MCF 10A (cell line): ENCODE measurements at places on chromosomes 16 and 17.
A peak's percentile ranks its signal among the peaks of the same experiment; 100 is the strongest.

DNA sequence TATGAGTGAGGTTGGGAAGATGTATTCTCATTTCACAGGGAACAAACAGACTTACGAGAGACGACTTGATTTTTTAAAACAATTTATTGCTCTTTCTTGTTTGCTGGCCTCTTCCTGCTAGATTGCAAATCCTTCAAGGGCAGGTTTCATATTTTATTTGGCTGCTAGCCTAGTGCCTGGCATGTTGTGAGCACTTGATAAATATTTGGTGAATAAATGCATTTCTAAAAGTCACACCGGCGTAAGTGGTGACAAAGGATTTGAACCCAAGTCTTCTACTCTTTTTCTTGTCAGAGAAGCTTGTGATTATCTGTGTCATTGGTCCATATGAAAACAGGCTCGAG is 1.4 kb downstream of the WWP2 start:
- DNase-seq: no peak

GRCh38 chr16:47970291-47970931 is 185.4 kb downstream of the ABCC12 start:
- DNase-seq: peak; percentile 78

GRCh38 chr16:50354629-50355456 is 13.9 kb downstream of the BRD7 start:
- DNase-seq: no peak

DNA sequence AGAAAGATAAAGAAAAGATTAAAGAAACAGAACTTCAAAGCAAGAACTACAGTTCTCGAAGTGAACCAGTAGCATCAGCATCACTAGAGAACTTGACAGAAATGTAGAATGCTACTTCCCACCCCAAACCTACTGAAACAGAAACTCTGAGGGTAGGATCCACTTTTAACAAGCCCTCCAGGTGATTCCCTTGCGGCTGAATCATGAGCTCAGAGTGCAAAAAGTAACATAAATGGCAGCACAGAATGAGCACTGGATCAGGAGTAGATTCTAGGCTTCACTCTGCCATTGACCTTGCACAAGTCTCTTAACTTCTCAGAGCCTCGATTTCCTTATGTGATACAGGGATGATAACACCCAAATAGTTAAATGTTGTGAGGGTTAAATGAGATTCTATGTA is 5.8 kb downstream of the TOM1L2 start:
- DNase-seq: no peak

DNA sequence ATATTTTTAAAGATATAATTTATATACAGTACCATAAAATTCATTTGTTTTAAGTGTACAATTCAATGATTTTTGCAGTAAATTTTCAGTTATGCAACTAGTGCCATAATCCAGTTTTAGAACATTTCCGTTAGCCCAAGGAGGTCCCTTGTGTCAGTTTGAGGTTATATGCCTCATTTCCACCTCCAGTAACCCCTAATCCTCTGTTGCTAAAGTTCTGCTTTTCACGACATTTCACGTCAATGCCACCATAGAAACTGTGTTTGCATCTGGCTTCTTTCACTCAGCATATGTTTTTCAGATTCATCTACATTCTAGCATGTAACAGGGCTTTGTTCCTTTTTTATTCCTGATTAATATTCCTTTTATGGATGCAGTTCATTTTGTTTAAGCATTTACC is 42.4 kb upstream of the NUDT7 start:
- DNase-seq: no peak

DNA sequence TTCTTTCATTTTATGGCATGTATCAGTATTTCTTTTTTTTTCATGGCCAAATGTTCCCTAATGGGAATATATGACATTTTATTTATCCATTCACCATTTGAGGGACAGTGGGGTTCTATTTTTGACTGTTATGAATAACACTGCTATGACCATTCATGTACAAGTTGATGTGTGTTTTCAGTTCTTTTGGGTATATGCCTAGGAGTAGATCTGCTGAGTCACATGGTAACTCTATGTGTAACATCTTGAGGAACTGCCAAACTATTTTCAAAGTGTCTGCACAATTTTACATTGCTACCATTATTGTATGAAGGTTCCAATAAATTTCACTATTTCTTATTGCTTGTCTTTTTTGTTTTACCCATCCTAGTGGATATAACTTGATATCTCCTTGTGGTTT is 223.0 kb downstream of the TANC2 start:
- DNase-seq: peak; percentile 59

GRCh38 chr16:57669476-57670162 is 1.5 kb downstream of the ADGRG3 start:
- no peak for DNase-seq

- DNase-seq: no peak
These were observed 4.4 kb downstream of the CDK5RAP3 start for GRCh38 chr17:47975189-47975822.

GRCh38 chr17:75843577-75844529 is at the start of gene UNC13D:
Gene UNC13D, minus strand, starts transcription at chr17:75844404. Its CDS starts 67 bp downstream, at chr17:75844337.
- peak; percentile 60 for DNase-seq

DNA sequence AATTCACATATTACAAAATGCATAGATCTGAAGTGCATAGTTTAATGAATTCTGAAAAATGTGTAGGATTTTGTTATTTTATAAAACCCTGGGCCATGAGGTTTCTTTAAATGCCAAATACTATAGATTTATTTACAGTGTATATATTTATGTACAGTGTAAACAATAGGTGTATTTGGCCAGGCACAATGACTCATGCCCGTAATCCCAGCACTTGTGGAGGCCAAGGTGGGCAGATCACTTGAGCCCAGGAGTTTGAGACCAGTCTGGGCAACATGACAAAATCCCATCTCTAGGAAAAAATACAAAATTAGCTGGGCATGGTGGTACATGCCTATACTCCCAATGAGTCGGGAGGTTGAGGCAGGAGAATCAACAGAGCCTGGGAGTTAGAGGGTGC is 249.4 kb downstream of the PRKCA start:
- DNase-seq: no peak

- no peak for DNase-seq
These were observed 26.1 kb upstream of the JPT2 start for GRCh38 chr16:1651974-1652312.

DNA sequence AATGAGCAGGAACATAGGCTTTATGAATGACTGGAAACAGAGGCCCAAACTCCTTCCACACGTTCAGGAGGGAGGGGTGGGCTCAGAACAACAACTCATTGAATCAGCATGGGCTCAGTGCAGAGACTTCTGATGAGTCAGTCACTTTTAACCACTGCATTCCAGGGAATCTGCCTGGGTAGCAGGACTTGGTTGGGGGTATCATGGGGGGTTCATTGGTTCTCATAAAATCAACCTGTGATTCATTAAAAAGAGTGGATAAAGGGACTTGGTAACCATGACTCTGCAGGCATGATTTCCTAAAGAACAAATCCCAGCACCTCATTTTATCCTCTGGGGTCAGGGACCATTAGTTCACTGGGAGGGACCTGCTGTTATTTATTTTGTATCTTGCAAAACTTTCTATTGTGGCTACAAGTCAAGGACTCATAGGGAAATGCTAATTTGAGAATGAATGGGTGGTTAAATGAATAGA is 13.8 kb downstream of the ITGB3 start:
- peak; percentile 41 for DNase-seq

- DNase-seq: no peak
These were observed 981 bp downstream of the BEAN1 start for GRCh38 chr16:66427871-66428681.

DNA sequence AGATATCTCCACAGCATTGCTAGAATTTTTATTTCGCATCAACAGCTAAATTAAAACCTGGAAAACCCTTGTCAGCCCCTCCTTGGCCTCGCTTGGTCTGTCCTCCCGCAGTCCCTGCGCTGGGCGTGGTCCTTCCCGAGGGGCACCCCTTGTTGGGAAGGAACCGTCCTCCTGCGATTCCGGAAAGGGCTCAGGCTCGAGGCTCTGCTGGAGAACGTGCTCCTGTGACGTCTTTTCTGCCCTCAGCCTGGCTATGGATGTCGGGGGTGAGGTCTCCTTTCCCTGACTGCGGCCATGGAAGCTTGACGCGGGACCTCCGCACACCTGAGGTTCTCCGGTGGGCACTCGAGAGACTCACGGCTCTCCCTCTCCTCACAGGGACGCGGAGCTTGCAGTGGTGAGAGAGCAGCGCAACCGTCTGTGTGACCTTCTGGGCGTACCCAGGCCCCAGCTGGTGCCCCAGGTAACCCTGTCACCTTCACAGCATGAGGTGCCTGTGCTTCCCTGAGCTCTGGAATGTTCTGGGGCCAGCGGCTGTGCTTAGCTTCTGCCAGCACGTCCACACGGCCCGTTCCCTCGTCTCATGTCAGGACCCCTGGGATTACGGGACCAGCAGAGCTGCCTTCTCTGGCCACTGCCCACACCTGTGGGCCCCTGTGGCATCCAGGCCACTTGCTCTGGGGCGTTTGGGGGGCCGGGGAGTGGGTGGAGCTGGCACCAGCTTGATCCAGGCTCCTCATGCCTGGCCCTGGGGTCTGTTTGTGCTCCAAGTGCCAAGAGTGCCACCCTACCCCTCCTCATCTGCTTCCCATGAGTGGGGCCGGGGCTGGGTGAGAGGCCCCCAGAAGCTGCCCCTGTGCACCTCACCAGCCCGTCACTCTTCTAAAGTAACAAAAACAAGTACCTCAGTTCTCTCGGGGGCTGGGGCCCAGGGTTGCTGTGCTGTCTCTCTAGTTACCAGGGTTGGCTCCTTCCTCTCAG is 101.5 kb upstream of the ZNF750 start:
- DNase-seq: no peak

GRCh38 chr17:8421571-8421970 is 14.1 kb upstream of the NDEL1 start:
- DNase-seq: peak; percentile 65

DNA sequence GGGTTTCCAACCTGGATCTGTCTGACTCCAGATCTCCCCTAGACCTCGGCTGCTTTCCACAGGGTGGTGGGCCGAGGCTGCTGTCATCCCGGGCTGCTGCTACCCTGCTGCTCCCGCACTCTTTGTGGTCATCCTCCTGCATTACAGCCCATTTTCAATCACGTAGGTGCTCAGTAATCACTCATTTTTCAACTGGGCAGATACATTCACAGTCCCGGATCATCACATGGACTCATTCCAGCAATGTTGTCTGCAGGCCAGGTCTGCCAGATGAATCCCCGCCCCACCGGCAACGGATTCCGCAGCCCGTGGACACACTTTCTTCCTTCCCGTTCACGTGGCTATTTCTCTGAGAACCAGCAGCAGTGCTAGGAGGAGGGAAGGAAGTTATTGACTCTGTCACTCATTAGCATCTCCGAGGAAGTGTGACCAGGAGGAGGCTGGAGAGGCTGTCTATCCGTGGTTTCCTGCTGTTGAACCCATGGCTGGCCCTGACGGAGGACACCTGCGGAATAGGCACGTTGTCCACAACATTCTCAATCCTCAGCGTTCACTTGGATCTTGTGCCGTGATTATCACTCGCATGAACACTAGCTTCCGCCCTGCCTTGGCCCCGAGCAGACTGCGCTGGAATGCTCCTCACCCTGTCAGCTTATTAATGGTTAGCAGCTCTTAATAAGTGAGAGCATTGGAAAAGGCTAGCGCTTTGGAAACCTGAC is 14.7 kb upstream of the ZCCHC14 start:
- DNase-seq: no peak

GRCh38 chr17:49952209-49952911 is 16.6 kb upstream of the DLX4 start:
- DNase-seq: peak; percentile 86

- DNase-seq: no peak
These were observed 127.3 kb downstream of the MGAT5B start for GRCh38 chr17:76995387-76996105.

- peak; percentile 79 for DNase-seq
These were observed at the start of gene MVP for GRCh38 chr16:29820271-29820701. Gene MVP, plus strand, starts transcription at chr16:29820462. Its CDS starts 10,088 bp downstream, at chr16:29830550.

- DNase-seq: no peak
These were observed 4.3 kb upstream of the ZDHHC7 start for GRCh38 chr16:85015481-85016187.

DNA sequence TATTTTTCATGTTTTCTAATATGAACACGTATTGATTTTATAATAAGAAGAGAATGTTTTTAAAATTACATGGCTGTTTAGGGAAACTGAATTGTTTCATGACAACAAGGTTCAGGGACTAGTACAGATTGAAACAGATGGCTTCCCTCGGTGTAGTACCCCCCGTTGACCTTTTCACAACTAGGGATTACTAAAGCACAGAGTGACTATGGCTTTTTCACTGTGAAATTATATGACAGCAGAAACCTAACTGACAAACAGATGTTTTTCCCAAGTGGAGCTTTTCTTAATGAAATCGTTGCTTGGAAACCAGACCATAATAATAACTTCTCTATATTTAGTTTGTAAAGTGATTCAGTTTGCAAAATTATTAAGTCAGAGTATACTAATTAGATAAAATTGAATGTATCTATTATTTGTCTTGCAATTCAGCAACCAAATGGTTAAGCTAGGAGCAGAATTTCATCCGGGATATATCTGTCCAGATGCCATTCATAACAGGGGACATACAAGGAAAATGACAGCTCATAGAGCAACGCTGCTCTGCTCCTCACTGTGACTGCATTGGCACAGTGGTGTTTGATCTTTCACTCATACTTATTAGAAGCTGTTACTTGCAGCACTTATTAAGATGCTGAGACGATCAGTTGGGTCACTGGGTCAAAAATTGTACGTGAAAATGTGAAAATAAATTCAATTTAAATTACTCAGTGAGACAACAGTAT is 111.7 kb downstream of the TANGO6 start:
- DNase-seq: no peak

DNA sequence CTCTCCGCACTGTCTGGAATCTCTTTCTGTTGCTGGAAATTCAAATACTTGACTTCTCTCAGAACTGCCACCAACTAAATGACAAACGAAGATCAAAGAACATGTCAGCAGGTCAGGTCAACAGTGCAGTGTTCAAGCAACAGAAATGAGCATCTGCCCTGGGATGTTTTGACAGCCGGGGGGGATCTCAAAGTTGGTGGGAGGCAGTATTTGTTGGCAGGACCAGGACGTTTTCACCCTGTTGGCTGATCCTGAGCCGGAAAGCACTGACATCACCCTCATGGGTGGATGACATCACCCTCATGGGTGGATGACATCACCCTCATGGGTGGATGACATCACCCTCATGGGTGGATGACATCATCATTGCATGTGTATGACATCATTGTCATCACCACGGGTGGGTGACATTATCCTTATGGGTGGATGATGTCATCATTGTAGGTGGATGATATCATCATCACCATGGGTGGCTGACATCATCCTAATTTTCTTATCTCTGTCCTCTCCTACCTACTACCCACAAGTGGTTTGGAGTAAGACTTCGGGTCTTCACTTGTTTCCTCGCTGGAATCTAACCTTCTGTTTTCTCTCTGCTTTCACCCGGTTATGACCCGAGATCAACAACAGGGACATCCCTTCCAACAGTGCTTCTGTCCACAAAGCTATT is 18.9 kb downstream of the DNAH17 start:
- no peak for DNase-seq

- DNase-seq: no peak
These were observed 23.0 kb downstream of the VPS35L start for GRCh38 chr16:19578378-19578971.
